ENCODE measurements at places on chromosomes 16 and 17.
A peak's percentile ranks its signal among the peaks of the same experiment; 100 is the strongest.

DNA sequence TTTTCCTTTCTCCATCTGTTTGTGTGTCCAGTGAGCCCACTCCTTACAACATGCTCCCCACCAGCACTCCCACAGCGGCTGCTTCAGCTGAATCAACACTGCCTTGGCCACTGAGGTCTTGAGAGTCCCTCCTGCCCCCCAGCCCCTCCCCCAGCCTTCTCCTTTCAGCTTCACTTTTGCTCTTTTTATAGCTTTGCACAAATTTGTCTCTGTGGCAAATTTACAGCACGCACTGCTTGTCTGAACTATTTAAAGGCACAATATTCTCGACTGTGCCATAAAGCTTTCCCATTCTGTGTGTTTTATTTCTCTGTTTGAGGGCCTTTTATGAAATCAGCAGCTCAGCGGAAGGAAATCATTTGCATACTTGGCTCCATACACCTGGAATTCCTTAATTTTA lies 579.3 kb downstream of the TOX3 start:
- no peak overlapping the region for H3K4me3 ChIP-seq
- no peak overlapping the region for H3K27ac ChIP-seq
- no peaks in the 10 kb centered on the region for H3K36me3 ChIP-seq
- H3K27me3 ChIP-seq, result no peaks in the 10 kb centered on the region

DNA sequence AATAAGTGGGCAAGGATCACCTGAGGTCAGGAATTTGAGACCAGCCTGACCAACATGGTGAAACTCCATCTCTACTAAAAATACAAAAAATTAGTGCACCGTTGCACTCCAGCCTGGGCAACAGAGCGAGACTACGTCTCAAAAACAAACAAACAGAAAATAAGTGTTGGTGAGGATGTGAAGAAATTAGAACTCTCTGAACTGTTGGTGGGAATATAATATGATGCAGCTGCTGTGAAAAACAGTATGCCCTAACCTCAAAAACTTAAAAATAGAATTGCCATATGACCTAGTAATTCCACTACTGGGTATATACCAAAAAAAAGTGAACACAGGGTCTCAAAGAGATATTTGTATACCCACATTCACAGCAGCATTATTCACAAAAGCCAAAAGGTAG lies 26.1 kb downstream of the GLG1 start:
- peaks cover 49% of the 10 kb centered on the region for H3K4me1 ChIP-seq
- peaks cover 5% of the 10 kb centered on the region for H3K36me3 ChIP-seq
- DNase-seq, result no peak
- H3K27ac ChIP-seq, result peak overlapping the region; percentile 84
- H3K4me3 ChIP-seq, result peak overlapping the region; percentile 47

- no peak overlapping the region for H3K4me3 ChIP-seq
- no peak overlapping the region for H3K27ac ChIP-seq
- H3K4me1 ChIP-seq, result no peaks in the 10 kb centered on the region
- H3K27me3 ChIP-seq, result peaks cover 44% of the 10 kb centered on the region
- H3K36me3 ChIP-seq, result no peaks in the 10 kb centered on the region
These were observed 102.0 kb upstream of the ADAMTS18 start for GRCh38 chr16:77536809-77537208.

GRCh38 chr17:65409381-65409780 lies 152.1 kb downstream of the AXIN2 start:
- no peaks in the 10 kb centered on the region for H3K36me3 ChIP-seq
- H3K27ac ChIP-seq, result no peak overlapping the region
- peaks cover 9% of the 10 kb centered on the region for H3K27me3 ChIP-seq
- DNase-seq, result no peak
- no peak overlapping the region for H3K4me3 ChIP-seq
- peaks cover 2% of the 10 kb centered on the region for H3K4me1 ChIP-seq

GRCh38 chr17:72924196-72924595 lies 168.3 kb downstream of the SLC39A11 start:
- H3K27ac ChIP-seq, result no peak overlapping the region
- peaks cover 8% of the 10 kb centered on the region for H3K36me3 ChIP-seq
- H3K27me3 ChIP-seq, result no peaks in the 10 kb centered on the region
- no peak overlapping the region for H3K4me3 ChIP-seq
- DNase-seq, result no peak
- peaks cover 14% of the 10 kb centered on the region for H3K4me1 ChIP-seq

DNA sequence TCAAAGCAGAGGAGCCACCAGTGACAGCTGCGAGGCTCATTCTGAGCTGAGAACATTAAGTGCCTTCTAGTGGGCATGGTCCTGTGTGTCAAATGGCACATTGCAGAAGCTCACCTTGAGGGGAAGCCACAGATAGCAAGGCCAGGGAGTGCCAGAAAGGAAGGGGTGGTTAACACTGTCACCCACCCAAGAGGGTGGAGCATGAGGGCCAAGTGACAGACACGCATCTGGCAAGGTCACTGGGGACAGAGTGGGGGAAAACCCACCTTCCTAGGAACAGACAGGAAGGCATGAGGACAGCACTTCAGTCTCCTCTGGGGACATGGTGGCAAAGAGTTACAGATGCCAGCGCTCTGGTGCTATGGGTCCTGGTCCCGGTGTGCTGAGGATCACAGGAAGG lies 22.1 kb downstream of the NUBP1 start:
- DNase-seq, result no peak
- peaks cover 6% of the 10 kb centered on the region for H3K4me1 ChIP-seq
- no peak overlapping the region for H3K27ac ChIP-seq
- no peak overlapping the region for H3K4me3 ChIP-seq
- no peaks in the 10 kb centered on the region for H3K27me3 ChIP-seq
